H7 (cell line): ENCODE measurements at places on chromosomes 6 and 20.

DNA sequence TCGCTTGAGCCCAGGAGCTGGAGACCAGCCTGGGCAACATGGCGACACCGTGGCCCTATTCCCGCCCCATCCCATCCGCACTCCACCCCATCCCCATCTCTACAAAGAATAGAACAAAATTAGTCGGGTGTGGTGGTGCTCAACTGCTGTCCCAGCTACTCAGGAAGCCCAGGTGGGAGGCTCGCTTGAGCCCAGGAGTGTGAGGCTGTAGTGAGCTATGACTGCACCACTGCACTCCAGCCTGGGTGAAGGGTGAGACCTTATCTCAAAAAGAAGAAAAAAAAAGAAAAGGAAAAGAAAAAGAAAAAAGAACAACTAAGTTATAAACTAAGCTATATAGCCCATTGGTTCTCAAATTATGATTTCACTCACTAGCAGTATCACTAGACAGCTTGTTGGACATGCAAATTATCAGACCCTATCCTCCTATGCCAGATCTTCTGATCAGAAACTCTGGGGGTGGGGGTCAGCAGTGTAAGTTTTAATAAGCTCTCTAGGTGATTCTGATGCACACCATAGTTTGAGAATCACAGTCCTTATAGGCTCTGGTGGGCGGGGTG lies 491 bp upstream of the ITCH start:
- no peak for DNase-seq

GRCh38 chr20:62062661-62063314 lies 2.9 kb downstream of the TAF4 start:
- peak; percentile 20 for DNase-seq

DNA sequence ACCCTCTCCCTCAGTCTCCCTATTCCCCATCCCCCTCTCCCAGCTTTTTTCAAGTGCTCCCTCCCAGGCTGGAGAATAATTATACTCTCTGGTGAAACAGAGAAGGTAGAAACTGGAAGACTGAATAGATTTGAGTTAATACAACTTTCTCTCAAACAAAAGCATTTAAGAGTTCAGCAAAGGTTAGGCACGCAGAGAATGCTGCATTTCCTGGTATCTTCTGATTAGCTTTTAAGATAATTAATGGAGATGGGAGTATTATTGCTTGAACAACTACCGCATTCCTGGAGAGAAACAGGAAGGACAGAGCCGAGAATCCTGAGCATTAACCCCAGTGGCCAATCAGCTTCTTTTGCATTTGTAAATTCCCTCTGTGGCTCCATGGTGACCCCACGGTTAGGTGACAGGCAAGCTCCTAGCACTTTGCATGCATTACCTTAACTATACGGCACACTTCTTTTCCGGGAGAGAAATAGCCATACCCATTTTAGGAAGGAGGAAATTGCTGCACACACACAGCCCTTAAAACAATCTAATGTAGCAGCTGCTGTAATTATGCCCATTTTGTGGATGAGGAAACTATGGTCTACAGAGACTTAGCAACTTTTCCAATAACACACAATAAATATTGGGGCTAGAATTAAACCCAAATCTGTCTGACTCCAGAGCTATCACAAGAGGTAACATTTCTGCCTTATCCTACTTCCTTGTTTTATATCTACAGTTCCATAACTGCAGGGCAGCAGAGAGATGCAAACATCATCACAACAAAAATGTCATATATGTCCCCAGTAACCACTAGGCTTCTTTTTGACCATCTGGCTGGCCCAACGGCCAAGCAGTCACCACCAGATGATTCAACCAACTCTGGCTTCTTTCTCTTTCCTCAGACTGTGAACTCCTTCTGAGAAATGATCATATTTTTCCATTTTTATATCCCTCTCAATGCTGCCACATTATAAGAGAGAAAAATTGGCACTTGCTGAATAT lies 169.9 kb downstream of the CD24 start:
- DNase-seq: peak; percentile 86

DNA sequence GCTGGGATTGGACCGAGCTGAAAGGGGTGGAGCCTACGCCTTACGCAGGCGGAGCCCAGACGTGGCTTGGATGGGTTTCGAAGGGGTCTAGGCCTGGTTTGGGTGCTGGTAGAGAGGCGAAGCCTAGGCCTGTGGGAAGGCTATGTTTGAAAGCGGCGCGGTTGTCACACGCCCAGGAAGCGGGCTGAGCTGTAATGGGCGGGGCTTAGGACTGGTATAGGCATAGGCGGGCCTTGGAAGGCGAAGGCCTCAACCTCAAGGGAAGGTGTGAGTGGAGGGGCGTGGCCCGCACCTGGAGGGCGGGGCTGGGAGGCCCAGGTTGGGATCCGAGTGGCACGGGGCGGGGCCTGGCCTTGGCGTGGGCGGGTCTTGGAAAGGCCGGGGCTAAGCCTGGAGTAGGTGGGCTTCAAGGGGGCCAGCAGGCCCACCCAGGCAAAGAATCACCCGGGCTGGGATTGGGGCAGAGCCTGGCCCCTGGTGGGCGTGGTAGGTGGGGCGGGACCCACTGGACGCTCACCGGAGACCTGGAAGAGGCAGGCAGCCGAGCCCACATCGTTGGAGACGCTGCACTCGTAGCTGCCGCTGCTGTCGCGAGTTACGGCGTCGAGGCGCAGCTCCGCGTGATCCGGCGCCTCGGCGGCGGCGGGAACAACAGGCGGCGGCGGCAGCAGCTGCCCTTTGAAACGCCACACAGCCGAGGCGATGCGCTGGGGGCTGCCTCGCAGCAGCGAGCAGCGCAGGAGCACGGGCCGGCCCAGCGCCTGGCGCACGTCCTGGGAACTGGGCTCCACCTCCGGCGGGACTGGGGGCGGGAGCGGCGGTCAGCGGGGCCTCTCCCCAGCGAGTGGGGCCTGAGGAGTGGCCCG lies 49.0 kb downstream of the MDGA1 start:
- peak; percentile 98 for DNase-seq

DNA sequence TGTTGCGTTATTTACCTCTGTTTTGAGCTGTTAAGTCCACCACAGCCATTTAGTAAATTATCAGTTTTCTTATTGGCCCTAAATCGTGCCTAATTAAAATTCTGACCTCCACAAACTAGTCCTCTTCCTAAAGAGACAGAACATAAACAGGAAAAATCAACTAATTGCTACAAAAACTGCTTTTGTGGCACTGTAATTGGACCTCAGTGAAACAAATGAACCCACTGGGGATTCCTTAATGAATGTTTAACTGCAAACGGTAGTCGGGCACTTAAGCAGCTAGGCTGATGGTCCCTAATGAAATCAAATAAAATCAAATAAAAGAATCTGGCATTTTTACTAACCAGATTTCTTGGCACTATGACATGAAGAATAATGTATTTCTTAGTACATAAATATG lies 513.4 kb upstream of the SLC35B3 start:
- no peak for DNase-seq

GRCh38 chr6:123529843-123530242 lies 106.9 kb downstream of the TRDN start:
- no peak for DNase-seq

DNA sequence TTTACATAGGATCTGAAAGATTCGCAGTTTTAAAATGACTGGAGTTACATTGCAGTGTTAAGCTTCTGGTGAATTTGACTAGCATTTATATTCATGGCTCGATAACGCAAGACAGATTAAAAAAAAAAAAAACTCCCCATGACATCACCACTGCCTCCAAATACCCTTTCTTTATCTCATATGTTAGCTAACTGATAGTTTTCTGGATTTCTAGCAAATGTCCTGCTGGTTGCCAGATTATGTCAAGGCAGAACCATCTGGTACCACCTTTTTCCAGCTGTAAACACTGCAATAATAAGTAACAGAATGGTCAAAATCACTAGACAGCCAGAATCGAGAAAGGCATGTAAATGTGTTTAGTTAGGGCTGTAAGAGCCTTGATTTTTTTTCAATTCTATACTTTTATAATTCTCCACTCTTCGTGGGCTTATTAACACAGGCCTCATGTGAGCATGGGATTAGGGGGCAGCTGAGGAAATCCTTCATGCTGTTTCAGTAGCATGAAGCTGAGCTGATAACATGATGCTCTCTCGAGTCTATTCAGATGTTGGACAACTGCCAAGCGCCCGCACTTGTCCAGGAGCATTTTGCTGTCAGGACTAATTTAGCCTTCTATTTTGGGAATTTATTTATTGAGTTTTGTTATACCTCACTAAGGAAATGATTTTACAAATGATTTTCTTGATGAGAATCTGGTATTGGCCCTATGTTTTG lies 166.0 kb upstream of the SCGN start:
- DNase-seq: no peak

DNA sequence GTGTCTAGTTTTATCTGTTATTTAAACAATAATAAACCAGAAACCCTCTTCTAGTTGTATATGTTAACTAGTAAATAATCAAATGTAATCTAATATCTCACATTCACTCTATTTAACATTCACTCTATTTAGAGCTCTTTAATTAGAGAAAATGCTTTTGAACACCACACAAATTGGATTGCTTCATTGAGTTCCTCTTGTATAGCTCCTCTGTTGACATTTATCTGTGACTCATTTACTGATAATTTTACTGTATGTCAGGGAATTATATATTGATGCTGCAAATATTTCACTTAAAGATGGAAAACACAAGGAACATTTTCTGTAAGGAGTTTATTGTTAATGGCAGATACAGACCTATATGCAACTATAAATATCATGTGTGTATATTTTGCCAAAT lies 594.6 kb downstream of the COL12A1 start:
- no peak for DNase-seq

- DNase-seq: no peak
Observed at GRCh38 chr6:3076320-3076719, 8.0 kb downstream of the RIPK1 start.

DNA sequence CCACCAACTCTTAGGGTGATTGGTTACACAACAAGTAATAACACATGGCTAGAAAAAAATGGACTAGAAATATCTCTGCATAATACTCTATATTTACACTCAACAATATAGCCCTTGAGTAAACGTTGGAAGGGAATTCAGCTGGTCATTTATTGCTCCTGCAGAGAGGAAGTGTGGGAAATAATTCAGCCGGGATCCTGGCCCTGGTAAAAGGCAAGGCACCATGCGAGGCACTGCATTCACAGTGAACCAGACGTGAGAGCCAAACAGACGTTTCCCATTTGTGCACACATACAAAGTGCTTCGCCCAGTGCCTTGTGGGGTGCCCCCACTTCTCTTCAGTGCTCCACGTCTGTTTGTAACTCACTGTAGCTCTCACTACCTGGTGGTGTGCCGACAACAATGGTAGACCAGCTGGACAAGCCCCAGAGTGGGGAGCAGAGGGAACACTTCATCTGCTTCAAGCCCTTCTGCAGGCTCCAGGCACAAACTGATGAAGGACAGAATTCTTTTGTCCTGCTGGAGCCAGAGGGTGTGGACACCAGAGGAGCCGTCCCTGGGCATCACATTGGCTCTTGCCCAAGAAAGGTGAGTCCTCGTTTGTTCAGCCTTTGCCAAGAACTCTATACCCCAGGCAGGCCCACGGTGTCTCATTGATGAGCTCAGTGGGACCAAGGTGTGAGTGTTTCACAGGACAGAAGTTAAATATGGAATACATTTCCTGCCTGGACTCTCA lies 18.8 kb downstream of the SYNDIG1 start:
- DNase-seq: no peak

DNA sequence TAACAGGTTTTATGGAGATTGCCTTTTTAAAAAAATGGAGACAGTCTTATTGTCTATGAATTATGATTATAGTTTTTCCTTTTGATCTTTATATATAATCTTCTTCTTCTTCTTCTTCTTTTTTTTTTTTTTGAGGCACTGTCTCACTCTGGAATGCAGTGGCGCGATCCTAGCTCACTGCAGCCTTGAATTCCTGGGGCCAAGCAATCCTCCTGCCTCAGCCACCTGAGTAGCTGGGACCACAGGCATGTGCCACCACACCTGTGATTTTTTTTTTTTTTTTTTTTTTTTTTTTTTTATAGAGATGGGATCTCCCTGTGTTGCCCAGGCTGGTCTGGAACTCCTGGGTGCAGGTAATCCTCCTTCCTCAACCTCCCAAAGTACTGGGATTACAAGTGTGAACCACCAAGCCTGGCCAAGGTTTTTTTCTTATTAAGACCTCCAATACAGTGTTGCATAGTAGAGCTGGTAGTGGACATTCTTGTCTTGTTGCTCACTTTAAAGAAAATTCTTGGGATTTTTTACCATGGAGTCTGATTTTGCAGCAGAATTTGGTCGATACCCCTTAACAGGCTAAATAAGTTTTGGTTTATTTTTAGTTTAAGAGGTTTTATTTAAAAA lies 46.5 kb downstream of the STK4 start:
- DNase-seq: no peak

DNA sequence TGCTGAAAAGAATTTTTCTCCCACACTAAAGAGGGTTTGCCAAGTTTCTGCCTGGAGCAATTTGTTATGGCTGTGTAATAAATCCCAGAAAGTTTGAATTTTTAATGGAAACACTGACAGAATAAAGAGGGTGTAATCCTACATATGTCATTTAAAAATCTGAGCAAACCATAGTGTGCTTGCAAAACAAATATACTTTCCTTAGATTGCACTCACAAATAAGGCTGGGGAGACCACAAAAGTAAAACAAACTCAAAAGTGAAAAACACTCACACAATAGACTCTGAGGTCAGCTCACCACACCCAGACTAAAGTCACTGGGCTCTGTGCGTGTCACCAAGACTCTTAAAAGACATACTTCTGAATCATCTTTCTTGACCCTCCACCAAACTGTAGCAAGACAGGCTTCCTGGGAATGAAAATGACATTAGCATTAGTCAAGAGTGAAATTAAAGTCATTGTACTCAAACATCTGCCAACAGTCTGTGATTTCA lies 4.8 kb upstream of the ATXN1 start:
- DNase-seq: no peak

- peak; percentile 89 for DNase-seq
Observed at GRCh38 chr6:159233365-159234101, 64.3 kb downstream of the FNDC1 start.

DNA sequence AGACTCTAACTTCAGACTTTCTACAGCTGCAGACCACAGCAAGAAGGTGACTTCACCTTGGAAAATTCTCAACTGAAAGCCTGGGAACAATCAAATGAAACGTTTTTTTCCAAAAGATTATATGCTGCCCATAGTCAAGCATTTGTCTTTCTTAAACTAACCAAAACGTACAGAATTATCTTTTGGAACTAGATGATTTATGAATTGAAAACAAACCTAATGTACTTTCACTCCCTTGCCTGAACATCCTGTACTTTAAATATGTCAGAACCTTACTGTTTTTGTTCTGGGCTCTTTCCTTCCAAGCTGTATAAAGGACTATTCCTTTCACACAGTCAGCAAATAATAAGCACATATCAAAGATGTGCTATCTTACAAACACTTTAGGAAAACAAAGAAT lies 62.4 kb upstream of the TNFAIP3 start:
- no peak for DNase-seq

DNA sequence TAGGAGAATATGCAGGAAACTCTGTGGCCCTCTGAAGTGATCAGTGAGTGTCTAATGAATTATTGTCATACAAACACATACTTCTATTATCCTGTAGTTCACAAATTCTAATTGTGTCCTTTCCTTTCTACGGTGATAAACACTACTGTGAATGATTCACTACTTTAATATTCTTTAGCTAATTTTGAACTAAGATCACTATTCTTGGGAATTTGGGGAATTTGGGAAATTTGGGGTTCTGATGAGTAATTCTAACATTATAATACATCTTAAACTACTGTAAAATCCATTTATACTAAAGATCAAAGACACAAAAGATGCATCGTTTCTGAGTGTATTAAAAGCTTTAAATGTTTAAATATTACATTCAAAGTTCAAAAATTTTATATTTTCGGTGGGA lies 1287.2 kb upstream of the CITED2 start:
- DNase-seq: no peak

- DNase-seq: no peak
Observed at GRCh38 chr6:85016726-85017125, 252.3 kb upstream of the TBX18 start.

- peak; percentile 69 for DNase-seq
Observed at GRCh38 chr6:133895573-133896343, 6.8 kb downstream of the TCF21 start.
